ENCODE measurements at places on chromosomes 12 and 14.

- no peak for DNase-seq
Observed at GRCh38 chr12:122206976-122207375, 3.5 kb downstream of the B3GNT4 start.

DNA sequence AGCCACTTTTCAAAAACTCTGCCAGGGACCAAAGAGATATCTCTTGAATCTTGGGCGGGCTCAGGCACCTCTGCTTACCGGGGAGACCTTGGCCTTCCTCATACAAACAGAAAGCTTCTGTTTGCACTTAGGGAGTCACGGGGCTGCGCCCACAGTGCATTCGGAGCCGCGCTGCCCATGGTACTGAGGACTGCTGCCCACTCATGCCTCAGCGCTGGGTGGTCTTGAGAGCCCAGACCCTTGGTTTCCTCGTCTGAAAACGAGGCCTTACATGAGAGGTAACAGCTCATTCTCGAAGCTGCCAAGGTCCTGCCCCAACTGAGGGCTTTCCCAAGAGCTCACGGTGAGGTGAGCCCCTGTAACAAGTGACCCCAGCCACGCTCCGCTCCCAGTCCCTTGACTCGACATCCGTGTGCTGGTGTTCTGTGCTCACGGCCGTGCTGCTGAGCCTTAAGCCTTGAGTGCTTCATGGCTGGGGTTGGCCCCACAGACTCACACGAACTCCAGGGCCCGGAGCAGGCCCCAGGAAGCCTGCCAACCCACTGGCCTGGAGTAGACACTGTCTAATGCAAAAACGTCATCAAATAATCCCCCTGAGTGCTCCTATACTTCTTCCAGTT is 47.4 kb upstream of the GPR68 start:
- DNase-seq: no peak

DNA sequence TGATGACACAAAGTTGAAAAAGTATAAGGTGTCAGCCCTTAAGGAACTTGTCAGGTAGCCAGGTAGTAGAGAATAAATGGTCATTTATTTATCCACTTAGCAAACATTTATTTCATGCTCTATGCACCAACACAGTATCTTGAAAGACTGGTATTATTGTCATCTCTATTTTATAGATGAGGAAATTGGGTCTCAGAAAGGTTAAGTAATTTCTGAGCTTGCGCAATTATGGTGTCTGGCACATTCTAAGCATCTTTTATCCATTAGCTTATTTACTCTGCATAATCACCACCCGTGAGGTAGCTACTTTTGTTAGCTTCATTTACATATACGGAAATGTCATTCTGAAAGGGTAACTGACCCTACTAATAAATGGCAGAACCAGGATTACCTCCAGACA is 2.5 kb upstream of the UTP20 start:
- no peak for DNase-seq

- DNase-seq: no peak
Observed at GRCh38 chr12:80763874-80764273, 47.2 kb downstream of the MYF5 start.

GRCh38 chr12:27060740-27061139 is 21.6 kb downstream of the C12orf71 start:
- no peak for DNase-seq

GRCh38 chr12:32273712-32274111 is 125.6 kb upstream of the FGD4 start:
- no peak for DNase-seq

GRCh38 chr14:90903101-90903500 is 86.9 kb upstream of the TTC7B start:
- DNase-seq: peak; percentile 41

Measured in NCI-H2081 treated with DMSO at 0.1 percent for 48 hours (cell line).